ENCODE measurements at places on chromosomes 11 and 22.

GRCh38 chr11:111101881-111102280 is 143.6 kb upstream of the POU2AF2 start:
- no peak for DNase-seq

- no peak for DNase-seq
Observed at GRCh38 chr11:76322540-76322939, 58.4 kb downstream of the THAP12 start.

GRCh38 chr22:24526191-24526590 is 28.7 kb downstream of the GUCD1 start:
- DNase-seq: no peak

DNA sequence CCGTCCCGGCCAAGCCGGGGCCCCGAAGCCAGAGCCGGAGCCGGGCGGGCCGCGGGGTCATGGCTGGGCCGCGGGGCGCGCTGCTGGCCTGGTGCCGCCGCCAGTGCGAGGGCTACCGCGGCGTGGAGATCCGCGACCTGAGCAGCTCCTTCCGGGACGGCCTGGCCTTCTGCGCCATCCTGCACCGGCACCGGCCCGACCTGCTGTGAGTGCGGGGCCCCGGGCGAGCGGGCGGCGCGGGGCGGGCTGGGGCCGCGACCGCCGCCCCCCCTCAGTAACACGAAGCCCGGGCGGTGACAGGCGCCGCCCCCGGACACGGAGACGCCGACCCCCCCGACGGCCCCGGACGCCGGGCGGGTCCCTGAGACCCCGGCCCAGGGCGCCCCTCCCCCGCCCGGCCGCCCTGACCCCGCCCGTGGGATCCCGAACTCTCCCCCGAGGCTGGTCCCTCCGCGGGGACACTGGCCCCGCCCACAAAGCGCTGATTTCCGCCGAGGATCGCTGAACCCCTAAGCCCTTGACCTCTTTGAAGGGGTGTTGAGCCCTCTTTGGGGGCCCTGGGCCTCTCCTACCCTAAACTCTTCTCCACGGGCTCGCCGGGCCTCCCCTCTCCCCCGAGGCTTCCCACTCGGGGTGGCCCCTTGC is 389 bp downstream of the MICALL1 start:
- DNase-seq: peak; percentile 50

GRCh38 chr11:68194675-68195294 is 18.3 kb downstream of the KMT5B start:
- DNase-seq: no peak

DNA sequence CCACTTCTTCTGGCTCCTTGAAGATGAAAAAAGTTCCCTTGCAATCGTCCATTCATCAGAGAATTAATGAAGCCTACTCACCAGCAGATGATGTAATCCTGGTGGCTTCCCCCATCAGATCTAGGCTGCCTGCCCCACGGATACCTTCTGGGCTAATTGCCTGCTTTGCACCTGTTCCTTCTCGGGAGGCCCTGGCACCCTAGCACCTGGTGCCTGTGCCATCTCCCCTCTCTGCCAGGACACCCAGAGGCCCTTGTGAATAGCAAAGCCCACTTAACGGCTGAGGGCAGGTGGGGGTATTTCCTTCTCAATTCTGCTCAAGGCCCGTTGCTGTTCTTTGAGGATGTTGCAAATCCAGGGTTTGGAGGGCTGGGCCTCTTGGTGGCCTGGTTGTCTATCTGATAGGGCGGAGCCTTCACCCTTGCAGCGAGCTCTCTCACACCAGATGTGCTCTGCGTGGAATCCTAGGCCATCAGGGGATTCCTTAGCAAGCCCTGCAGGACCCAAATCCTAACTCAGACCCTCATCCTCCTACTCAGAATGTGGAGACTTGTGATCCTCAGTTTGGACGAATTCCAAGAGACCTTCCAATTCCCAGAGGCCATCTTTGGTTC is at the start of gene LMO2:
TSS of gene LMO2 (minus strand) at position 363 of the 614 bp plus-strand sequence. CDS start 22,360 bp downstream, outside the sequence.
- no peak for DNase-seq

- no peak for DNase-seq
Observed at GRCh38 chr11:79412761-79413160, 28.1 kb downstream of the TENM4 start.

- no peak for DNase-seq
Observed at GRCh38 chr11:72782081-72782920, 11.5 kb downstream of the STARD10 start.

- DNase-seq: no peak
Observed at GRCh38 chr11:119673759-119674336, 55.2 kb downstream of the NECTIN1 start.

DNA sequence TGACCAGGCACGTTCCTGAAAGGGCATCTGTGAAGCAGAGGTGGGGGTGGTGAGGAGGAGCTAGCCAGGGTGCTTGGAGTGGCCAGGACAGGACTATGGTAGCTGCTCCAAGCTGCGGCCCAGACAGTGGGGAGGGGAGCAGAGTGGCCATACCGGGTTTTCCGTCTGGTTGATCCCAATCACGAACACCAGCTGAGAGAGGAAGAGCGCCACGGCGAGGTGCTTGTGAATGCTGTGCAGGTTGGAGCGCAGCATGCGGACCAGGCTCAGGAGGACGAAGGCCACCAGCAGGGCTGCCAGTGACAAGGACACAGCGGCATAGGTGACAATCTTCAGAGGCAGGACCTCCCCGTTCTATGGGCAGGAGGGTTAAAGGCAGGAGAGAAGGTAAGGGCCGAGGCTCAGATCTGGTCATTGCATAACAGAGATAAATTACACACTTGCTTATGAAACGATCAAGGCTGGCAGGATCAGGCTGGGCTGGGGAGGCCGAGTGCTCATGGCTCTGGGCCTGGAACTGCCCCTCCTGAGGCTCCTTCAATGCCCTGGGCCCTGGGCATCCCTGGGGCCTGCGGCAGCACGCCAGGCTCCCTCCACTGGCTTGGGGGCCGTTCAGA is 41.5 kb downstream of the TRMU start:
- DNase-seq: no peak
